ENCODE measurements at places on chromosomes 16 and 17. TPM values are rescaled to one million over a fixed set of nuclear protein-coding genes. Genes with fewer than 3 reads are reported as not detected.

Gene MPO
- polyA plus RNA-seq: 0.79 TPM

Gene TBC1D3
- polyA plus RNA-seq: not detected

Gene CBX8
- 10.3 TPM for polyA plus RNA-seq

Gene TEX14
- 0.33 TPM for polyA plus RNA-seq

Gene GUCY2D
- 1.3 TPM for polyA plus RNA-seq

Gene CDRT15L2
- not detected for polyA plus RNA-seq

Gene PRM3
- not detected for polyA plus RNA-seq

Gene NPB
- polyA plus RNA-seq: 0.39 TPM

Gene ARSG
- polyA plus RNA-seq: 1.3 TPM

Gene PIPOX
- 51.5 TPM for polyA plus RNA-seq

Gene CRISPLD2
- polyA plus RNA-seq: 8.8 TPM

Gene GAS7
- polyA plus RNA-seq: 24.4 TPM

Gene UTS2R
- 0.04 TPM for polyA plus RNA-seq

Gene TRPV3
- 15.0 TPM for polyA plus RNA-seq

All from large intestine (tissue), 12 donors.